ENCODE measurements at places on chromosomes 7 and 10.

- no peak for DNase-seq
These were observed 161.2 kb downstream of the DGKI start for GRCh38 chr7:137685433-137686164.

- DNase-seq, result no peak
These were observed 162.2 kb downstream of the LRRTM3 start for GRCh38 chr10:67088036-67088435.

GRCh38 chr10:80205477-80206276, at the start of gene ANXA11:
Gene ANXA11 (minus strand): TSS chr10:80205537. CDS start chr10:80172861, 32,676 bp downstream.
- peak; percentile 69 for DNase-seq

DNA sequence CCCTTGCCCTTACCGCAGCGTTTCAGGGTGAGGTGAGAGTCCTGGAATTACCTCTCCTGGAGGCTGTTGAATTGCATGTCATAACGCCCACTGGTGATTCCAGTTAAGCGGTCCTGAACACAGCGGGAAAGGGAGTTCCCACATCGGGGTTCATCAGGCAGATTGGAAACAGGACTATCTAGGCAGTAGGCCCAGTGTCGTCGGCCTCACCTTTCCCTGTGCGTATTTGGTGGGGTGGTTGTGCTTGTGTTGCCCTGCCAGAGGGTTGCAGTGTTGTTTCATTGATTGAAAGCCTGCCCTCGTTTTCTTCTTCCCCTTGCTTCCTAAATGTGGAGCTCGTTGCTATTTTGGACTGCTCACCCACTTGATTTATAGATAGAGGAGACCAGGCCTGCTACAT, 10.6 kb upstream of the SUN1 start:
- no peak for DNase-seq

DNA sequence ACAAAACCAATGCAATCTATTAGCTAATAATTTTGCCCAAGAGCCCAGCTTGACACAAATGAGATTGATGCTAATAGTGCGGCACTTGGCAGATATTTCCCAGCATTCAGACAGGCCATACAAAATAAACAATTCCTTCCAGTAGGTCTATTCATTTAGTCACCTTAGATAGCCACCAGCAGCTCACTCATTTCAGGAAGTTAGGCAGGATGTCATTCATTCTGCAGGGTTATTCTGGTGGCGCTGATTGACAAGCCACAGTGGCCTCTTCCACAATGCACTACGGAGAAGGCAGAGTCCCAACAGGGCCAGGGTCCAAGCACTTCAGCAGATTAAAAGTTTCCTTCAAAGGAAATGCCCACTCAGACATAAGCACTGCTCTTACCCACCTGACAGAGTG, 55.8 kb downstream of the PIK3AP1 start:
- DNase-seq, result no peak

- no peak for DNase-seq
These were observed 40.9 kb upstream of the ST7 start for GRCh38 chr7:116912269-116912909.

- peak; percentile 91 for DNase-seq
These were observed 13.7 kb downstream of the RPS24 start for GRCh38 chr10:78047314-78047891.

- no peak for DNase-seq
These were observed 429.1 kb downstream of the KIF20B start for GRCh38 chr10:90130321-90131086.

DNA sequence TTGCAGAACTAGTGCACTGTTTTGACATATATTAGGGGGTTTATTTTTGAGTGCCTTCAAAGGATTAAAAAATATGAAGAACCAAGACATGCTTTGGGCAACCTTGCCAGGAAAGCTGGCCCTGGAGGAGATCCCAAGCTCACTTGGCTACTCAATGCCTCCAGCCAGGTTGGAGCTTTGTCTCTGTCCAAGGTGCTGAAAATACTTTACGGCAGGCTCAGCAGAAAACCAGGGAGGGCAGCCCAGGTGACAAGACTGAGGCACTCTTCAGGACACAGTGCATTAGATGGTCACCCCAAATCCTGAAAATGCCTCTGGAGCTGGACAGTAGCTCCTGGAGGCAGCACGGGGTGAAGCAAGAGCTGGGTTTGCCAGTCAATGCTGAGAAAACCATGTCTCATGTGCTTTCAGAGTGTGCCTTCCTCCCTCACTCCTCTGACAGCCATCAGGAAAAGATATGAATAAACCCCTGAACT, 5.8 kb upstream of the KCNH2 start:
- no peak for DNase-seq

DNA sequence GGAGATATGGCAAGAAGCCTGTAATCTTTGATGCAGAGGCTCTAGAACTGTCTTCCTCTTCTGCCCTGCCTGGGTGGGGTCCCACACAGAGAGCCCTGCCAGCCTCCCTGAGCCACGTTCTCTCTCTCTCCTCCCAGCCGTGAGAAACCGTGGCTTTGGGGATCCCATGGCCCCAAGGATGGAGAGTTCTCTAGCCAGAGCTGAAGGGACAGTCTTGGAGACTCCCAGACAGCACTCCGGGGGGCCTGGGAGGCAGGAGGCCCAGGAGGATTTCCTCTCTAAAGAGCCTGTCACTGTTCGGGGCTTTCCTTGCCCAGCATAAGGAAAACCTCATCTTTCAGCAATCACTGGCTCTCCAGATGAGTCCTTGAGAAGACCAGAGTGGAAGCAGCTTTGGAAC, 227.1 kb downstream of the ARHGAP12 start:
- no peak for DNase-seq

GRCh38 chr7:116213361-116214130, 3.2 kb downstream of the TES start:
- no peak for DNase-seq
